ENCODE measurements at places on chromosomes 13 and 19.

- no peak for DNase-seq
Measured at GRCh38 chr13:21639561-21639960, 31.3 kb upstream of the FGF9 start.

- DNase-seq, result no peak
Measured at GRCh38 chr13:100051070-100051469, 37.8 kb upstream of the PCCA start.

GRCh38 chr13:33052506-33053280 lies 36.5 kb downstream of the KL start:
- no peak for DNase-seq

GRCh38 chr13:20303636-20304035 lies 71.5 kb upstream of the GJB6 start:
- DNase-seq, result no peak

GRCh38 chr13:49711218-49711863 lies 20.1 kb upstream of the EBPL start:
- DNase-seq, result no peak

- DNase-seq, result no peak
Measured at GRCh38 chr19:55406826-55407549, 600 bp downstream of the UBE2S start.

DNA sequence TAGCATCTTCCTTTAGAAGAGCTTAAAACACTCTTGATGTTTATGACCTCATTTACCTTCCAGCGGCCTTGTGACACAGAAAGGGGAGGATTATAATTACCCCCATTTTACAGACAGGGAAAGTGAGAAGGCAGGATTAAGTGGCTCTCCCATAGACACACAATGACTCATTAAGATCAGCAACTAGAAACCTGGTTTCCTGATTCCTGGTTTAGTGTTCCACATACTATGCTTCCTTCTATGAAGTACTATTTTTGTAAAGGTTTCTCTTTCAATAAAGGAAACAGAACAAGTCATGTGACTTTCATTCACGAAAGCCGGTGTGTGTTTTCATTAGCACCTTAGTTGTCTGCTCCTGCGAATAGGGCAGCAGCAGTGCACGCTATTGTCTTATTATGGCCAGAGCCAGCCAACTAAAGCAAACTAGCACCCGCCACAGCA lies 8.3 kb downstream of the IRS2 start:
- DNase-seq, result no peak

DNA sequence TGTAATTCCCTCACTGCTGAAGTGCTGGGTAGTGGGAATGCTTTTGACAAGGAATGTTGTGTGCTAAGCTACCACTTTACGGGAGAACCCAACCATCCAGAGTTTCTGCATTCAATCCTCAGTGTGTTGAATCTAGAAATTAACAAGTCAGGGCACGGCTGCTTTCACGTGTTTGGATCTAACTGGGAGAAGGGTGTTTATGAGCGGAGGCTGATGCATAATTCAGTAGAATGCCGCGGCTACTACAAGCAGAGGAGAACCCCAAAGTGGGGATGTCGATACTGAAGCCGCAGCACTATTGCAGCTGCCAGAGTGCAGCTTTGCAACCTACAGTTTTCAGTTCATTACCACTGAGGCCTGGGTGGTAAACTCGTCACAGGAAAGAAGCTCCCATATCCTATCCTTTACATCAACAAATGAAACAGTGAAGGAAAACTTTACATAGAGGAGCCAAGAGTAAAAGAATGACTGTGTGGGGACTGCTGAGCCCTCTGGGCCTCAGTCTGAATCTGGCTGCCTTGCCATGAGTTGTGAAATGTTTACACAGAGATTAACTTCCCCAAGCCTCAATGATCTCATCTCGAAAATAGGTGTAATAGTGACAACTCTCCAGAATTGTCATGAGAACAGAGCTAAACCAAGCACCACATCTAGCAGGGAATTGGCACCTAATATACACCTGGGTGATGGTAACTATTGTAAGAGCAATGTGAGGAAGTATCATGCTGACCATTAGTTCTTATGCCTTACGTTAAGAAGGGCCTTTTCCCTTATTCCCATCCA lies 531.7 kb downstream of the MYO16 start:
- DNase-seq, result no peak

GRCh38 chr19:37790244-37790925 lies 11.0 kb upstream of the ZNF573 start:
- DNase-seq, result no peak

GRCh38 chr19:43818500-43818899 lies 8.6 kb upstream of the ZNF283 start:
- DNase-seq, result no peak

DNA sequence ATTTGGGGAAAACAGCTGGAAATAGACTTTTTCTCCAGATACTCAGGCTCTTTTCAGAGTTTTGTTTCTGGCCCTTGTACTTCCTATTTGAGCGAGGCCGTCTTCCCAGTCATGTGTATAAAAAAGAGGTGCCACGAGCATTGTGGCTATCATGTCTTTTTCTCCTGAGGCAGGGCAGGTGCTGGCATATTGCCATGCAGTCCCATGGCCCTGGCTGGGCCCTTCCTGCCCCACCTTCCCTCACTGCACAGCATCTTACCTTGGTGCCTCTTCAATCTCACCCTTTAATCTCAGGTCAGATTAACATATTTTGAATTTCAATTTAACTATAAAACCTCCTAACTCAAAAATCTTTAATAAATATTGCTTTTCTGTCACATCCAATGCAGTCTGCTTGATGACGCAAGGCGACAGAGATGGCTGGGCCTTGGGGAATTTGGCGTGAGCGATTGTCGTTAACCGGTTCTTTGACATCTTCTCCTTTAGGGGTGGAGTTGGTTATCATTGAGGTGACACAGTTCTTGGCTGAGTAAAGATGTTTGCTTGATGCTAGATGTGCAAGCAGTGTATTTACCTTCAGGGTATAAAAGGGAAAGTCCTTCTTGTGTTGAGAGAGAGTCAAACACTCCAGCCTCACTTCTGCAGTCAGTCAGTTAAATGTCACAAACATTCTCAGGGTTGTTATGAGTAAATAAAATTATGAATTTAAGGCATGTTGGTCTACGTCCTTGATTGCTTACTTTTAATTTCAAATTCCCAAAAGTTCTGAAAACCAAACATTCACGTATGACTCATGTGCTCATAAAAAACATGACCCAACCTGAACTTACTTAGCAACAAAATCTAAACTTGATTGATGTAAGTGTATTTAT lies 289.9 kb downstream of the MYO16 start:
- no peak for DNase-seq

- no peak for DNase-seq
Measured at GRCh38 chr13:50122455-50122854, 107.2 kb downstream of the KCNRG start.

GRCh38 chr13:50969691-50970090 lies 60.1 kb downstream of the RNASEH2B start:
- DNase-seq, result no peak

DNA sequence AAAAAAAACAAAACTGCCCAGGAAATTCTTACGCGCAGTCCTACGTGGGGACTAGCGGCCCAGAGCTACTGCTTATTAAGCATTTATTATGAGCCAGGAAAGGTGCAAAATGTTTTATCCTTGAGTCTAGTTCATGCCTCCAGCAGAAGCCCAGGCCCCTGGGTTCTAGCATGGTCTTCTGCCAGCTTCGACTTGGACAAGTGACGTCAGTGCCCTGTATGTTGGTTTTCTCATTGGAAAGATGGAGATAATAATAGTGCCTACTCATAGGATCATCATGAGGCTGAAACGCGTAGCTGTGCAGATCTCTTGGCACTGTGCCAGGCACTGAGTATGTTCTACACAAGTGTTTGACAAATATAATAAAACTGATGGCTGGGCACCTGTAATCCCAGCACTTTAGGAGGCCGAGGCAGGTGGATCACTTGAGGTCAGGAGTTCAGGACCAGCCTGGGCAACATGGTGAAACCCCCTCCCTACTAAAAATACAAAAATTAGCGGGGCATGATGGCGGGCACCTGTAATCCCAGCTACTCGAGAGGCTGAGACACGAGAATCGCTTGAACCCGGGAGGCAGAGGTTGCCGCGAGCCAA lies 12.4 kb upstream of the SULT2B1 start:
- DNase-seq, result no peak

DNA sequence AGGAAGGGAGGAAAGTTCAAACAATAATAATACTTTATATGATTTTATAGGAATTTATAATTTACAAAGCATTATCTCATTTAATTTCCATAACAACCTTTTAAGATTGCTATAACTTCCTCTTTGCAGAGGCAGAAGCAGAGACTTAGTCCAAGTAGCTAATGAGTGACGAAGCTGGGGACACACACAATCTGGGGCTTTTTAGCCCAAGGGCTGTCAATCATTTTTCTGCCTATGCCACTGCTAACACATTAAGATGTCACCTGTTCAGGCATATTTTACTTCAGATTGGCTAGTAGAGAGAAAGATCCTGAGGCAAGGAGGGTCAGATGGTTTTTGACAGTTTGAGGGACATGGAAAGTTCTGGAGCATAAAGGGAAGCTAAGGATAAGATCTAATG lies 12.6 kb downstream of the SCEL start:
- DNase-seq, result no peak

DNA sequence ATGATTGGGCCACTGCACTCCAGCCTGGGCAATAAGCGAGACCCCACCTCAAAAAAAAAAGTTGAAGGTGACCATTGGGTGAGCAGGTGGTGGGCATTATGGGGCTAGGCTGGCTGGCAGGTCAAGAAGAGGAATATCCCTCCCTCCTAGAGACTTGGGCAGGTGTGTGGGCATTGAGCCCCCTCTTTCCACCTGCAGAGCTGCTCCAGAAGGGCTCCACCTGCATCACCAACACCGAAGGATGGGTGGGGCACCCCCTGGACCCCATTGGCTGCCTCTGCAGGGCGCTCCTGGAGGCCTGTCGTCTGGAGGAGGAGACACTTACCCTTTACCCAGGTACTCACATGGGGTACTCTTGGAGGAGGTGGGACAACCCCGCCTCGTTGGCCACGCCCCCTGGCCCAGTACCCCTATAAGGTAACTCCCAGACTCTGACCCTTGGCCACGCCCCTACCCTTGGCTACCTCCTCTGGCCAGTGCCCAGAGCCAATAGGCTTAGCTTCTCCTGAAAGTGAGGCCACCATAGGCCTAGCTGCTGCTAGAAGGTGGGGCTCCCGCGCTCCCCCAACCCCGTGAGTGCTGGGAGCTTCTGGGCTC lies 21.9 kb downstream of the ZSWIM4 start:
- DNase-seq, result no peak

- DNase-seq, result no peak
Measured at GRCh38 chr13:84684804-84685203, 802.5 kb upstream of the SLITRK1 start.

- DNase-seq, result no peak
Measured at GRCh38 chr13:60970736-60971135, 444.9 kb downstream of the PCDH20 start.

DNA sequence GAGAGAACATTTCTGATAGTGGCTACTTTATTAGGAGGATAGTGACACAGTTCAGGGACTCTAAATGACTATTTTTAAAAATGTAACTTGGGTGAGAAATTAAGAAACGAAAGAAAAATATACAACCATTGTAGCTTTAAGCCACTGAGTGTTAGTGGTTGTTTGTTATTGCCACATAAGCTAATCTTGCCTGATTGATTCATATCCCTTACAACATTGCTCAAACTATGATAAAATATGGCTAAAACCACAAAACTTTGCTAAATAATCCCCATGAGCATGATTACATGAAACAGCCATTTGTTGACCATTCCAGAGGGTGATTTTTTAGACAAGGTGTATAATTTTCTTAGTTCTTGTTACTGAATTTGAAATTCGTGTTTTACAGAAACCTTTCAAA lies 343.4 kb downstream of the SLITRK5 start:
- DNase-seq, result no peak

DNA sequence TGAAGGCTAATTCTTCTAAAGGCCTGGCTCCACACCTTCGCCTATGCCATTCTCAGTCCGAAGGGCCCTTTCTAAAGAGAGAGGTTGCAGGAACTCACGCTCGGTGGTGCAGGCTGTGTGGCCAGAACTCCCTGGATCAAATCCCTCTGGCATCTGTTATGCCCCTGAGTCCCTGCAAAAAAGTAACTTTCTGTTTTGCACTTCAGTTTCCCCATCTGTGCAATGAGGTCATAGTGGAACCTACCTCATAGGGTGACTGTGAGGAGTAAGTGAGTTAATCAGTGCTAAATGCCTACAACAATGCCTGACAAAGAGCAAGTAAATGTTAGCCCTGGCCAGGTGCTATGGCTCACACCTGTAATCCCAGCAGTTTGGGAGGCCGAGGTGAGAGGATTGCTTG lies 7.3 kb downstream of the IGSF23 start:
- no peak for DNase-seq

DNA sequence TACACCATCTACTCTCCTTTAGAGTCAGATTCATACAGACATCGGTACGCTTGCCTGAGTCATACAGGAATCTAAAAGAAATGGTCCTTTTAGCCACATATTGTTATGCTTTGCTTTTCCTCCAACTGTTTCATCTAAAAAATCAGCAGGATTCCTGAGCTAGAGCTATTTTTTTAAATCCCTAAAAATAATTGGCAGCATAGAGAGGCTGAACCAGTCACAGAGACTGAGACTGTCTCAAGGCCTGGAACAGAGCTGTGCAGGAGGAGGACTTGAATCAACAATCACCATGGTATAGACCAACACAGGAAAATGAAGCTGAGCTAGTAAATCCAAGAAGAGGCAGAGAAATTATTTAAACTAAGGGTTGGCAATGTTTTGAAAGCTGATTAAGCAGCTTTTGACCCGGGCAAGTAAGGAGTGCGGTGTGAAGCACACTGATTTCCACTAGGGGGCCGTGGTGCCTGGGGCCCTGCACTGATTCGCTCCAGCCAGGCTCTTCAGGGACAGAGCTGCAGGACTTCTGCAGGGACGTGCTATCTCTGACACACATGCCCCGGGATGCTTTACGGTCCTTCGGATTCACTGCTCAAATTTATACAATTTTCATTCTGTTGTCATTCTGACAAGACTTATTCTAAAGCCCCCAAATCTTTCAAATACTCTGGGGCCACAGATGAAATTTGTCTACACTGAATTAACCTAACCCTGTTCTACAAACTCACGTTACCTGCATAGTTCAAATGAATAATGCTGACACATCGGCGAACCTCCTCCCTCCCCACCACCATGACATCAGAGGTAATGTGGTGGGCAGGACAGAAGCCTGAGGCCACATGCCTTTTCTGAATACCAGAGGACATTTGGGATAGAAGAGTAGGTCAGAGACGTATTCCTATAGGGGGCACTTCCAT lies 87.6 kb upstream of the SLC15A1 start:
- DNase-seq, result no peak

DNA sequence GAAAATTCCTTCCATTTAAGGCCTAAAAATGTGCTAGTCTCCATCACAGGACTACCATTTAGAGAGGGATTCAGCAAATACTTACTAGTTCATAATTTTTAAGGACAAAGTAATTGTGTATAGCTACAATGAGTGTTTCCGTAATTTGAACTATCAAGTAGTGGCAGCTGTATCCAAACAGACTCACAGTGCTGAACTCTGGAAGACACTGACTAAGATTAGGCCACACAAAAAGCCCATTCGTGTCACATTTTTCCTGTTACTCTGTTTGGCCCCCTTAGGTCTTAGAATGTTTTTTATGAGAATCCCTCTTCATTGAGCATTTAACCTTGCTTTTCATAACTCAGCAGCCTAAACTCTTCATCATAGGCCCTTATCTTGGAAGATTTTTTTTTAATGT lies 731.2 kb upstream of the PCDH9 start:
- no peak for DNase-seq

- no peak for DNase-seq
Measured at GRCh38 chr13:61013796-61014195, 401.9 kb downstream of the PCDH20 start.

Data from cortex of kidney (tissue), 1 donor.